Smooth muscle cell of the brain vasculature (primary cell): ENCODE measurements at places on chromosomes 1 and 21.

DNA sequence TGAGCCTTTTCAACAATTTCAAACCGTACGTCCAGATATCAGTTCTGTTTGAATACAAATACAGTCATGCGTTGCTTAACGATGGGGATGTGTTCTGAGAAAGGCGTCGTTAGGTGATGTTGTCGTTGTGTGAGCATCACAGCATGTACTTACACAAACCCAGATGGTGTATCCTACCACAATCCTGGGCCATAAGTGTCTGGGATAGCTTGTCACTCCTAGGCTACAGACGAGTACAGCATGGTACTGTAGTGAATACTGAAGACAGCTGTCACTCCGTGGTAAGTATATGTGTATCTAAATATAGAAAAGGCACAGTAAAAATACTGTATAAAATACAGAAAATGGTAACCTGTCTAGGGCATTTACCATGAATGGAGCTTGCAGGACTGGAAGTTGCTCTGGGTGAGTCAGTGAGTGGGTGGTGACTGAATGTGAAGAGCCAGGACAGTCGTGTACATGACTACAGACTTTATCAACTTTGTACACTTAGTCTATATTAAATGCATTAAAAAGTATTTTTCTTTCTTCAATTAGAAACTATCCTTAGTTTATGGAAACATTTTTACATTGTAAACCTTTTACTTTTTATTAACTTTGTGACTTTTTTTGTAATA lies 10.5 kb upstream of the OR2W3 start:
- no peak for DNase-seq

DNA sequence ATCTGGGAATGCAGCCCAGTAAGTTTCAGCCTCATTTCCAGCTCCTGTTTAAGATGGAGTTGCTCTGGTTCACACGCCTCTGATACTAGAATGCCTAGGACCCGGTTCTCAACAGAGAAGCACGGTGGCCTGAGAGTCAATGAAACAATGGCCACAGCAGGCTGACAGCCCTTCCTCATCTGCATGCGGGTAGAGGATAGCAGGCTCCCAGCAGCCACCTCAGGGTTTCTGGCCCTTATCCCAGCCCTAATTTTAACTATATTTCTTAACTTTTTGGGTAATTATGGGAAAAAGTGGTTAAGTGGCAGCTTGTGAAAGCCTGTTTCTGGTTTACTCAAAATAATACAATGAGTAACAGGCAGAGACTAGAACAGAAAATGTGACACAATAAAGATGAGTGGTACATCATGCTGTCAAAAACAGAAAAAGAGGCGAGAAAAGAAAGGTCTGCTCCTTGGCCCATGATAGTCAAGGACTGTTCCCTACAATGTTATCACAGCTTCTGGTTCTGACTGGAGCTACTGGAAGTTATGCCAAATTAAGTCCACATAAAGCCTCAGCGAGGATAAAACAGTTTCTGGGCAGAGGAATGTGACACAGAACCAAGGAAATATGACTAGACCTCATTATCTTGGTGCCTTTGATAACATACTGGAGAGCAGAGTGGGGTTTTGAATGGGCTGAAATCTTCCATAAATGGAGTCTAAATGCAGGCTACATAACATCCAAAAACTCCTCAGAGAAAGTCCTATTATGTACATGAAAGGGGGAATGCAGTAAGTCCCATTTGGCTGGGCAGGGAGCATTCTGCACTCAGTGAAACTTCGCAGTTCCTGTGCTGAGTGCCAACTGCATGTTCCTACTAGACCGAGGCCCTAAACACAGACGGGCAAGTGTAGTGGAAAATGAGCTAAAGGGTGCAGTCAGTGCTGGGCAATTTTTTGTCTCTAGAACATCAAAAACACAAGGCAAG lies 92.1 kb downstream of the NIBAN1 start:
- no peak for DNase-seq

DNA sequence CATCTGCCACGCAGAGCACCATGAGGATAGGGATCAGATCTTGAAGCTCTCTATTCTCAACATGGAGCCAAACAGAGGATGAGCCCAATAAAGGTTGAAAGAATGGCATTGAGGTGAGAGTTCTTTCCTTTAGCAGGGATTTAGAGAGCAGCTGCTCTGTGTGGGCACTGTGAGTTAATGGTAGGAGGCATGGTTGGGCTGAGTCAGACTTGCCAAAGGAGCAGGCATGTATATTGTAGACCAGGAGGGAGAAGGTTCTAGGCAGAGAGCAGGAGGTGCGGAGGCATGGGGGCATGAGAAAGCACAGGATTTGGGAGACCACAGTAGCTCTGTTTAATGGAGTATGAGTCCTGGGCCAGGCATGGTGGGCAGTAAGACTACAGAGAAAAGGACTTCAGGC lies 32.0 kb downstream of the TMEM53 start:
- DNase-seq, result no peak

GRCh38 chr1:109784551-109785252 lies 21.0 kb upstream of the EPS8L3 start:
- peak; percentile 72 for DNase-seq

DNA sequence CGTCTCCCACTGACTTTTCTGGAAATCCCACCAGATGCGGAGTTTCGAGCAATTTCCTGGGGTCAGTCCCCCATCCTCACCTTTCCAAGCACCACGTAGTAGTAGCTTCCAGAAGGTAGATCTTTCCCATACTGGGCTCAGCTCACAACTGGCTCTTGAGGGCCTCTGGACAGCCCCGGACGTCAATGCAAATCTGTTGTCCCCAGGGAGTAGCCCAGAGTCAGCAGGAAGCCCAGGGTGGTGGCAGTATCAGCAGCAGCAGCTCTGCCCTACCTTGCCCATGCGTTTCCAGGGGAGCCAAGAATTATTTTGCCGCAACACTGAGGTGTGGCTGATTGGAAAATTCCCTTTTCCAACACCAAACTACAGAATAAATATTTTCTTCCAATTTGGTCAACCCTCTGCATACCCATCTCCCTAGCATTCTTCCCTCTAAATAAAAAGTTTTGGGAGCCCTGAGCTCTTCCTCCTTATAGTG lies 70.3 kb downstream of the CD46 start:
- DNase-seq, result no peak

DNA sequence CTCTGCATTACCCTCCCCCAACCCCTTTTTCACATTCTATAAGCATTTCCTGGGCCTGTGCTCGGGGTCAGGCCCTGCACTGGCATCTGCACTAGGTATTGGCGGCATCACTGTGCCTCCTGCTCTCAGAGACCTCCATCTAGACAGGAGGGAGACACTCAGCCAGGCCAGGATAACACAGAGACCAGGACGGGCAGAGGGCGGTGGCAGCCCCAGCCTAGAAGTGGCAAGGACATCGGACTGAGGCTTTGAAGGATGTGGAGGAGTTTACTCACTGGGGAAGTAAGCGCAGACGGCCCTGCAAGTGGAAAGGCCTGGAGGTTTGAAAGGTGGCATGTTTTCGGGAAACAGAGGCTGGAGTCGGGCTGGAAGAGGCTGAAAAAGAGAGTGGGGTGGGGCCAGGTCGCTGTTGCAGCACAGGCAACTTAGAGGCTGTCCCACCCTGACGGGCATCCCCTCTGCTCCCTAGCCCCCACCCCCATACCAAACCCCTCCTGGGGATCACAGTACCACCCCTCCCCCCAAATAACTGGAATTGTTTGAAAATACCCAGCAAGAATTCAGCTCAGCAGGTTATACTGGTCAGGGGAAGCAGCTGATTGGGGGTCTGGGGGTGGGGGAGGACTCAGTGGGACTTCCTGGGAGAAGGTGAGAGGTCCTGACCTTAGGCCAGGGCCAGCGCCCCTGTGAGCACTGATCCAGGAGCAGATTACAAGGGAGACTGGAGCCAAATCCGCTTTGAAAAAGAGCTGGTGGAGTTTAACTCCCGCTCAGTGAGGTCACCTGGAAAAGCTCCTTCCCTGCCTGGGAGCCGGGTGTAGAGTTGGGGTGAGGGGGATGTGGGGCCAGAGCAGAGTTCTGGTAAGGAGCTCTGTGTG lies 121.8 kb upstream of the WNT4 start:
- no peak for DNase-seq

DNA sequence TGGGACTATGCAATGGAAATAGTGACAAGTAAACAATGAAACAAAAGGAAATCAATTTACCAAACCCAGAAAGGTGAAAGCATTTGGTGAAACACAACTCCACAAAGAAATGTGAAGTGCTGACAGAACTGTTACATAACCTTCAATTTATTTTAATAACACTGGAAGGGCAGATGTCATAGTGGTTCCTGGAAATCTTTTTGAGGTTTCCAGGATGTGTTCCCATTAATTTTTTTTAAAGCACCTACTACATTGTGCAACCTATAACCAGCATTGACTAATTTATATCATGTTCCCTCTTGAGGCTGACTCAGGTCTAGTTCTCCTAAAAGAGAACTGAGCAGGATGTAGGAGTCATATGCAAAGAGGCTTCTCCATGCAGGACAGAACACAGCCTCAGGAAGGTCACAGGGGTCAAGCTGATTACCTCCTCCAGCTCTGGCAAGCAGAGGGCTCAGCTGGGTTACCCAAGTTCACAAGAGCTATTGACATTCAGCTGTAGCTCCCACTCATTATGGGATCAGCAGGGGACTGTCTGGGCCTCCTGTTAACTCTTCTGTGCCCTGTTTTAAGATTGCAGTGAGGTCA lies 157.1 kb upstream of the NRIP1 start:
- DNase-seq, result no peak

- DNase-seq, result no peak
Observed at GRCh38 chr1:59113876-59114457, 182.9 kb upstream of the FGGY start.

- DNase-seq, result no peak
Observed at GRCh38 chr1:13517193-13517812, 3.5 kb upstream of the LRRC38 start.

- no peak for DNase-seq
Observed at GRCh38 chr1:20732071-20732587, 374 bp downstream of the SH2D5 start.

DNA sequence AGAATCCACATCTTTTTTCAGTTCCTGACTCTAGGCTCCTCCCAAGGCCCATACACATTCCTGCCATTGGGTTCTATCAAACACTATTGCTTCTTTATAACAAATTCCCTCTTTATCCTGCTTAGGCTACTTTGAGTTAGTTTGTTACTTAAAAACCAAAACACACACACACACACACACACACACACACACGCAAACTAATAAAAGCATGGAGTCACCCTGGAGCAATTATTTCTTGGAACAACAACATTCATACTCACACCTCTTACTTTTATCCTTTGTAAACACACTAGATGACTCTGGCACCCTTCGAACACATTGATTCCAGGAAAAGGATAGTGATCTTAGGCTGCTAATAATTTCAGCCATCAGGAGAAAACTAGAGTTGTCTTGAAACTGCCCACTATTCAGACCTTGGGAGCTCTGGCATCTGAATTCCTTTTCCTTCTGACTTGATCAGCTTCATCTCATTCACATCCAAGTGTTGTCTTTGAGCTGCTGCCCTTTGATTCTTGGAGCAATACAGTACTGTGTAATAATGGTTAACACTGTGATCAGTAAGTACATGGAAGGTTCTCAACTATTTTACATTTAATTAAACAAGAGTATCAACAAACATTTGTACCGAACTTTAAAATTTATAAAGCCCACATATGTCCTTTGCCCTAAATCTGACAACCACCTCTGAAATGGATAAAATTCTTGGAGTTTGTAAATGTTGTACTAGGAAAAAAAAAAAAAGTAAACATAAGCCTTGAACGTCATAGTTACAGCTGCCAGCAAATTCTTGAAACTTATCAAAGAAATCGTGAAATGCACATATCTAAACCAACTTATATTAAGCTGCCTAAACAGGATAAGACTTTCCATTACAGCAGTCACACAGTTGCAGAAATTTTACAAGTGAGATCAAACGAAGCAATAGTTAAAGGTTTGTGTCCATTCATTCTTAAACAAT lies 2.8 kb upstream of the SEC22B start:
- DNase-seq, result no peak

DNA sequence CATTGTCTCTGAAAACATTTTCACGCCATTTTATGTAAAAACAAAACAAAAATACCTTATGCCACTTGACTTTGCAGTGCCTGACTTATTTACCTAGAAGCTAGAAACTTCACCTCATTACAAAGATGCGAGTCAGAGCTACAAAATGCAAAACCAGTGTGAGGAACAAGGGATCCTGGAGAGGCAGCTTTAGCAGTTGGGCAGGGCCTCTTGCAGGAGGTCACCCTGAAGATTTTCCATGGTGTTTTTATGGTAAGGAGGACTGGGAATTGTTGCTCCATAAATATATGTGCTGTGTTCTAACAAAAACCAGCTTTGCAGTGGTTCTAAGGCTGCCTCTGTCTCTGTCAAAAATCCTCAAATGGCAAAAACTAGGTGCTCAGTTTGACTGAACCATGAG lies 36.4 kb upstream of the TARBP1 start:
- DNase-seq, result no peak

GRCh38 chr1:96922181-96922580 lies 200.6 kb downstream of the PTBP2 start:
- no peak for DNase-seq

DNA sequence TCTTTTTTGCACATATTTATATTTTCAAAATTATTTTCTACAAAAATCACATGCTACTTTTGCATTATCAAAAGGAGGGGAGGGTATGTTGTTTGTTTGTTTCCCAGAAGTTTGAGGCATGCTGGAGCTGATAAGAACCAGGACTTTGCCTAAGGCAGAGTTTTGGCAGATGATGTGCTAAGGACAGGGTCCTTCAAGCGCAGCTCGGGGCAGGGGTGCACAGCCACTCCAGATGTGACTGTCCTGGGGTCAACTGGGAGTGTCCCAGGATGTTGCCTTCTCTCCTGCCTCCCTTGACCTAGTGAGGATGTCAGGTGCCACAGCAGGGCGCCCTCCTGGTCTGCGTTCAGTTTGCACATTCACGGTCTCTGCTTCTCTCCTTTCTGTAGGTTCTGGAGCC lies 42.6 kb upstream of the SRRM1 start:
- DNase-seq, result no peak

- no peak for DNase-seq
Observed at GRCh38 chr1:26360807-26361604, 7.1 kb upstream of the CRYBG2 start.

GRCh38 chr1:2808831-2809605 lies 7.5 kb upstream of the TTC34 start:
- DNase-seq, result no peak

DNA sequence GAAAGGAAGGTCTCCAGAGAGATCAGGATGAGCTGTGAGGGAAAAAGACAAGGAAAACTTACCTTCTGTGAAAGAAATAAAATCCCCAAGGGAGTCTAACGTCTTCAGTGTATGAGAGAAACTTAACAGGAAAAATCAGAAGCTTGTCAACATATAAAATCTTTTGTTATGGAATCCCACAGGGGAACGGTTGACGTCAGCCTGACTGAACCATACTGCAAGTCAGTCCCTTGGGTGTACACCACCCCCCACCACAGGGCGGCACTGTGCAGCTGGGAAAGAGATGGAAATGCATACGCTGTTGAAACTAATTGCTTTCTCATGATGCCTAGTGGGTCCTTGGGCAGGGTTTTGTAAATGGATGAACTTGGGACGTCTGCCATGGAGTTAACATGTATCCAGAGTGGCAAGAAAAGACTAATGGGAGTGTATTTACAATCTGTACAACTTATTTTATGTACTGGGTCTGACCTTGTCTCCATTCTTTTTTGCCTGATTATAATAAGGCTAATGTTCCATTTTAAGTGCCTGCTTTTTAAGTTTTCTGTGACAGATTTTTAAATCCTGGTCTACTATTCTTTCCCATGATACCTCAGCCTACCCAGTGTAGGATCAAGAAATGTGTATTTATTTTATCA lies 22.7 kb downstream of the UTP25 start:
- peak; percentile 89 for DNase-seq
